ENCODE measurements at places on chromosomes 2 and 18.

DNA sequence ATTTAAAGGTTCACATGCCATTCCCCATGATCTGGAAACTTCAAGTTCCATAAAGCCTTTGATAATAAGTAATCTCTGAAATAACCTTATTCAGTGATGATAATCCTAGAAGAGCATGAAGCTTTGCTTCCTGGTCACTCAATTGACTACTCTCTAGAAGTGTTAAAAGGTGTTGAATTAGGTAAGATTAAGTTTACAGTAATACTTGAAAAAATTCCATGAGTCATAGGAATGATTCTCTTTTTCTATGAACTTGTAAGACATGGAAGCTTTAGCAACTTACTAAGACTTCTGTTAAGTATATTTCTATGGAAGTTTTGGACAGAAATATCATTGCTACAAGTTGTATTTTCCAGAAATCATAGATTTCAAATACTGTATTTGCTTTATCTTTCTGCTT is 100.6 kb downstream of the MYO1B start:
- DNase-seq = no peak

- DNase-seq = no peak
These were observed 20.1 kb upstream of the C2orf72 start for GRCh38 chr2:231017231-231017598.

DNA sequence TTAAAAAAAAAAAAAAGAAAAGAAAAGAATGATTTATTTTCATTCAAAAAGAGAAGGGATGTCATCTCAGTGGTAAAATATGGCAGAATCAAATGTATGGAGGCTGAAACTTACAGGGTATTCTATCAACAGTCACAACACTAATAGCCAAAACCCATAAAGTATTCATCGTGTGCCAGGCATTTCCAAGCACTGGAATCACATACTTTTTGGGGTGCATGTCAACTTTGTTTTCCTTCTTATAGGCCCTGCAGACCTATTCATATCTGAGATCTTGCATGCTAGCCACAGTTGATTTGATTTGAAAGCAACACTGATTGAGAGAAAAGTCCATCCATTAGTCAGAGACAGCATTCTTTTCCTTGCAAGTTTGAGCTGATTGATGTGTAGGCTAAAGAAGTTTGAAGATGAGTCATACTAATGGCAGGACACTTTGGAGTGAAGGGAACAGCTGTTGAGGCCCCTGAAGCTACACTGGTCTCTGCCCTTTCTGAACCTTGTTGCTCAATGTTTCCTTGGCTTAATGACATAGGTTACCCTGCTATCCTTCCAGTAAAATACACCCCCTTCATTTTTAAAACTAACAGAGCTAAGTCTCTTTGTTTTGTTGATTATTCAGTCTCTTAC is 22.0 kb downstream of the KATNAL2 start:
- no peak for DNase-seq

DNA sequence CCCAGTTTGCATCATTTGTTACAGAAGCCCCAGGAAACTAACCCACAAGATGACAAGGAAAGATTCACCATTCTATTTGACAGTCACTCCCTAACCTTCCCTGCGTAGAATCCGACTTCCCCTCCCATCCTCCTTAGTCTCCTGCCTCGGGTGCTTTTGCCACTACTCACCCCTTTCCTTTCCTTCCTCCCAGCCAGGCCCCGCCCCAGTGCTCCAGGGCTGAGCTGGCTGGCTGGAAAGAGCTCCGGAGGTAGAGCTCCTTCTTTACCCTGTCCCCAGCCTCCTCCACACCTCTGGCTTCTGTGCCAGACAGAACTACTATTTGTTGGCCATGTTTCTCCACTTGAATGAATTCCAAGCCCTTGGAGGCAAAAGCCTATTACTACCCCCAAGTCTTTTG is 317.6 kb upstream of the NCKAP5 start:
- no peak for DNase-seq

DNA sequence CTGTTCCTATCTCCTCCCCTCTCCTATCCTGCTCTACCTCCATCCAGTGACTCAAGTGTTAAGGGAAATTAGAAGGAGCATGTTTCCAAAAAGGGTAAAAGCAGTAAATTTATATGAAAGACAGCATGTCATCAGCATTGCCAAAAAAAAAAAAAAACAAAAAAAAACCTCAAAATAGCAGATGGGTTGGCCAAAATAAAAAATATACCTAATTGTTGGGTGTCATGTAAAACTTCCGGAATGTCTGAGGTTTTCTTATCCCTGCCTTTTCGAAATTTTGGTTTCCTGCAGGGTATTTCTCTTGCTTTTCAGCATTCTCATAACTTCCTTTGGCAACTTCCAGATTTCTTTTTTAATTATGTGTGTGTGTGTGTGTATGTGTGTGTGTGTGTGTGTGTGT is 241.6 kb upstream of the FN1 start:
- DNase-seq = no peak

GRCh38 chr2:122528958-122529705 is 773.7 kb downstream of the TSN start:
- no peak for DNase-seq

DNA sequence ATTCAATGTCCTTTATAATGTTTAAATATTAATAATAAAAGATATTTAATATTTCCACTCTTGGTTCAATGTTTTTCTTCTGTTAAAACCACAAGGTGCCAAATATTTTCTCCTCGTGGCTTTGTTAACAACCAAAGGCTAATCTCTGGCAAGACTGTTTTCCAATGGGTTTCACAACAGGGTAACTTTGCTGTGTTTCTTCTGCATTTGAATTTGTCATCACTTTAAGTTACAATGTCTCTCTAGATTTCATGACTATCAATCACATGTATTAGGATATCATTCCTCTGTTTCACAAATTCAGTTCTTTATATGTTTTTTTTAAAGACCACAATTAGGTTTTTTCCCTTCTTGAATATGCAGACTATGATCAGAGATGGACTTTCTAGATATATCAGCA is 469.8 kb upstream of the ACVR2A start:
- DNase-seq = no peak

- no peak for DNase-seq
These were observed 10.0 kb upstream of the RIT2 start for GRCh38 chr18:43125471-43125870.

DNA sequence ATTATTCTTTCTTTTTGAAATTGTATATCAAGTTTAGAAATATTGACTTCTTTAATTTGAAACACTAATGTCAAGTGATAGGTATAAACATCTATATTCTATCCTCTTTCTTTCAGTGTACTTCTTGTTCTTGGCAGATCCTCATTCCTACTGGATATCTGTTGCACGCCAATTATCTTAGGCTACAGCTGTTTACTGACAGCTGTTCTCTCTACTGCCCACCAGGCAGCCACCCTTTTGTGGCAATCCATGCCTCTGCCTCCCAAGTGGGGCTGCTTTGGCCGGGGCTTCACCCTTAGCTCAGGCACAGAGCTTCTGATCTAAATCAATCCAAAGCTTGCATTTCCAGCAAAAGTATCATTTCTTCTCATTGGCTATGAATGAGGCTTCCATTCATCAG is 50.6 kb upstream of the ITSN2 start:
- DNase-seq = no peak

DNA sequence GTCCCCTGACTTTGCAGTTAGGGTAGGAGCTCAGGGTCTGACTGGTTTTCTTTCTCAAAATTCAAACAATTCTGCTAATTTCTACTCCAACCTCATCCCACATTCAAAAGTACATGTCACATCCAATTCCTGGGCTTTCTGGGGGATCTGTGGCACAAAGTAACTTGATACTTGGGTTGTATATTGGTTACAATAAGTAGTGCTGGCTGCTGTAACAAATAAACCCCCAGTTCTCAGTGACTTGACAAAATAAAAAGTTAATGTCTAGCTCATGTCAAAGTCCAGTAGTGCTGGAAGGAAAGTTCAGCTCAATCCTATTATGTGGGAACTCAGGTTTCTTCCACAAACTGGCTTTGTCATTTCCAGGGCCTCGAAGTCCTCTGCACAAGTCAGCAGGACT is 23.1 kb downstream of the LGALSL start:
- DNase-seq = no peak

GRCh38 chr2:204110338-204110741 is 173.8 kb downstream of the ICOS start:
- DNase-seq = no peak

GRCh38 chr18:25189391-25190185 is 162.4 kb downstream of the ZNF521 start:
- DNase-seq = no peak

GRCh38 chr2:69493268-69493667 is 56.0 kb upstream of the NFU1 start:
- DNase-seq = peak; percentile 72

GRCh38 chr2:36511858-36512603 is 85.9 kb downstream of the FEZ2 start:
- DNase-seq = no peak

- no peak for DNase-seq
These were observed 65.7 kb downstream of the FMNL2 start for GRCh38 chr2:152400607-152401214.

DNA sequence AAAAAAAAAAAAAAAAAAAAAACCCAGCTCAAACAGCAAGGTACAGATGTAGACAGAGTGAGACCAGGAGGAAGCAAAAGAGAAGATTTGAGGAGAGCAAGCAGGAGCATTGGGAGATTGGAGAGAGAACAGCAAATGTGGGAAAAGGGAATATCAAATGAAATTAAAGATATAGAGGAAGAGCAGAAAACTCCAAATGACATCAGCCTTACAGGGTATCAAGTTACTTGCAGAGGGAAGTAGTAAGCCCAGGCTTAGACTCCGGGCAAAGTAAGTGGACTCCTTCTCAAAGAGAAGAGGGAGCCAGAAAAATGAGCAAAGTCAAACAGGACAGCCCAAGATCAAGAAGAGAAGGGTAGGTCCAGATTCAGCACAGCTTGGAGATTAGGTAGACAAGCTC is 93.3 kb upstream of the PPP1CB start:
- no peak for DNase-seq

DNA sequence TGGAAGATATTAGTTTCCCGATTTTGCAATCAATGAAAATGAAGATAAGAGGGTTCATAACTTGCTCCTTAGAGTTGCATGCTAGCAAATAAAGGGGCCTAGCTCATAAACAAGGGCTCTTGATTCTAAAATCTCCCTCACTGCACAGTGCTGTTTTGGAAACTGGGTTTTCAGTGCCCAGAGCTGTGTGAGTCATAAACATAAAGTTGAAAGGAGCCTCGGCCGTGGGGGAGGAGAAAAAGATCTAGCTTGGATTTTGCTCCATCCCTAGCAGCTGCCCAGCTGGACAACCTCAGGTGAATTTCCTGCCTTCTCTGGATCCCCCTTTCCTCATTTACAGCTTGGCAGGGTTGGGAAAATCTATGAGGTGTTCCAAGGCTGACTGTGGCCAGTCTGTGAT is 42.5 kb downstream of the LYPD1 start:
- DNase-seq = no peak
